ENCODE measurements at places on chromosomes 6 and 20.

- DNase-seq, result no peak
These were observed 84.5 kb upstream of the MCHR2 start for GRCh38 chr6:100078509-100078908.

DNA sequence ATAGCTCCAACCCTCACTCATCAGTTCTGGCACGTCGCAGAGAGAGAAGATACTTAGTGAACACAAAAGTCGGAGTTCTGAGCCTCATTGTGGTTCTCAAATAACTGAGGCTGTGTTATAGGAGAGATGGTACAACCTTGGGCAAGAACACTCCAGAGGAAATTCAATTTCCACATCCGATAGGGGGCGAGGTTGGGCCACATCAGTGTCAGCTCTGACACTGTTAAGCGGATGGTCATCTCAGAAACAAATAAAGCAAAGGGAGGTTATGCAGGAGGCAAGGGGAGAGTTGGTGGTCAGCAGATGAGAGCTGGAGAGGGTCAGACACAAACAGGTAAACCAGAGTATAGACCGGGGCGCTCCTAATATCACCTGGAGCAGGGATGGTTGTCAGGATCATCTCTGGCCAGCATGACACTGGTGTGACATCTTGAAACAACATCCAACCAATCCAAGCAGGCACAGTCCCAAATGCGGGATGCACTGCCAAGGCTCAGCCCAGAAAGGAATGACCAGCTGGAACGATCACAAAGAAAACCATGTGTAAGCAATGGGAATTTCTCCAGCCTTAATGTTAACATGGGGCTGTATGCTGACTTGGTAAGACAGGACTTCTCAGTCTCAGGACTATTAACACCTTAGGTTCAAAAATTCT is 331.8 kb downstream of the HACE1 start:
- DNase-seq, result no peak

DNA sequence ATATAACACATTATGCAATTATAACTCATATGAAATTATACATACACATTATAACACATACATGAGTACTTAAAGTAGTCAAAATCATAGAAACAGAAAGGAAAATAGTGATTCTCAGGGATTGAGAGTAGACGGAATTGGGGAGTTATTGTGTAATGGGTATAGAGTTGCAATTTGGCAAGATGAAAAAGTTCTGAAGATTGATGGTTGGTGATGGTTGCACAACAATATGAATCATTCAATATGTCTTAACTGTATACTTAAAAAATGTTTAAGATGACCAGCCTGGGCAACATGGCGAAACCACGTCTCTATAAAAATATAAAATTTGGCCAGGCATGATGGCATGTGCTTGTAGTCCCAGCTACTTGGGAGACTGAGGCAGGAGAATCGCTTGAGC is 372.7 kb downstream of the CDKAL1 start:
- no peak for DNase-seq

DNA sequence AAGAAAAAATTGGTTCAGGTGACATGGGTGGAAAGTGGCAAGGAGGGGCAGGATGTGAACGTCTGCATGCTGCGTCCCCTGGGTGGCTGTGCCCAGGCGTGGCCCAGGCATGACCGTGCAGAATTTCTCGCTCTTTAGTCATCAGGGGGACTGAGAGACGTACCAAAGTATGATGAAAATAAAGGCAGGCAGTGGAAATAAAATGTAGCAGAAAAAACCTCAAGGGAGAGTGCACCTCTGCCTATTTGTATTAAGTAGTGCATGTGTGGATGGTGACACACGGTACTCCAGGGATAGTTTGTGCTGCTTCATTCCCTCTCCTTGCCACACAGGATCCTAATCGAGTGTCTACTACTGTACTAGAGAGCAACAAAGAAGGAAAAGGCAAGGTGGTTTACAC is 81.1 kb downstream of the ATP9A start:
- DNase-seq, result no peak

DNA sequence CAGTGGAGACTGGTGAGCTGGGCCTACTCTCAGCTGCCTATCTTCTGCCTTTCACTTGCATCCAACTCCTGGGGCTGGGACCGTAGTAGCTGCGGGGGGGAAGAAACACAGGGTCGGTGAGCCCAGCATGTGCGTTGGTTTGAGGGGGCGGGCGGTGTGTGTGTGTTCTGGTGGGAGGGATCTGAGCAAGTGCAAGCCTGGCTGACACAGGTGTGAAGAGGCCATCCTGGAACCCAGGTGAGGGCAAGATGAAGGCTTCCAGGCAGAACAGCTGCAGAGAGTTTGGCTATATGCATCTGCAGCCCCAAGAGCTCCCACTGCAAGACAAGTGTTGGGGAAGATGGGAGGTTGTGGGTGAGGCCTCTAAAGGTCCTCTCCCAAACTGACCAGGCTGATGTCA is 30.6 kb downstream of the MOCS1 start:
- DNase-seq, result no peak

DNA sequence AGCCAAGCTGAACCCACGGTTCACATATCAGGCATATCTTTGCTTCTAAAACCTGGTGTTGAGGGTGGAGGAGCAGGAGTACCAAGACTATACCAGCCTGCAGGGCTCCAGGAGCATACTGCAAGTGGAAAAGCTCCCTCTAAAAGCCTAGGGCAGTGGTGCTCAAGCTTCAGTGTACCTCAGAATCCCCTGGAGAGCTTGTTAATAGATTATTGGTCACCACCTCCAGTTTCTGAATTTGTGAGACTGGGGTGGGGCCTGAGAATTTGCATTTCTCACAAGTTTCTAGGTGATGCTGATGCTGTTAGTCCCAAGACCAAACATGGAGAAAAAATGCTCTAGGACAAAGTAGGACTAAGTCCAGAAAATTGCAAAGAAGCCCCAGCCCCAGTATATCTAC is 65.4 kb downstream of the FILIP1 start:
- no peak for DNase-seq

GRCh38 chr6:146498309-146498708 is 45.3 kb upstream of the RAB32 start:
- no peak for DNase-seq

- no peak for DNase-seq
These were observed 764 bp downstream of the DNTTIP1 start for GRCh38 chr20:45792317-45793118.

- no peak for DNase-seq
These were observed 27.3 kb downstream of the NQO2 start for GRCh38 chr6:3026791-3027626.

- DNase-seq, result no peak
These were observed 59.8 kb downstream of the SOD2 start for GRCh38 chr6:159633196-159633595.

DNA sequence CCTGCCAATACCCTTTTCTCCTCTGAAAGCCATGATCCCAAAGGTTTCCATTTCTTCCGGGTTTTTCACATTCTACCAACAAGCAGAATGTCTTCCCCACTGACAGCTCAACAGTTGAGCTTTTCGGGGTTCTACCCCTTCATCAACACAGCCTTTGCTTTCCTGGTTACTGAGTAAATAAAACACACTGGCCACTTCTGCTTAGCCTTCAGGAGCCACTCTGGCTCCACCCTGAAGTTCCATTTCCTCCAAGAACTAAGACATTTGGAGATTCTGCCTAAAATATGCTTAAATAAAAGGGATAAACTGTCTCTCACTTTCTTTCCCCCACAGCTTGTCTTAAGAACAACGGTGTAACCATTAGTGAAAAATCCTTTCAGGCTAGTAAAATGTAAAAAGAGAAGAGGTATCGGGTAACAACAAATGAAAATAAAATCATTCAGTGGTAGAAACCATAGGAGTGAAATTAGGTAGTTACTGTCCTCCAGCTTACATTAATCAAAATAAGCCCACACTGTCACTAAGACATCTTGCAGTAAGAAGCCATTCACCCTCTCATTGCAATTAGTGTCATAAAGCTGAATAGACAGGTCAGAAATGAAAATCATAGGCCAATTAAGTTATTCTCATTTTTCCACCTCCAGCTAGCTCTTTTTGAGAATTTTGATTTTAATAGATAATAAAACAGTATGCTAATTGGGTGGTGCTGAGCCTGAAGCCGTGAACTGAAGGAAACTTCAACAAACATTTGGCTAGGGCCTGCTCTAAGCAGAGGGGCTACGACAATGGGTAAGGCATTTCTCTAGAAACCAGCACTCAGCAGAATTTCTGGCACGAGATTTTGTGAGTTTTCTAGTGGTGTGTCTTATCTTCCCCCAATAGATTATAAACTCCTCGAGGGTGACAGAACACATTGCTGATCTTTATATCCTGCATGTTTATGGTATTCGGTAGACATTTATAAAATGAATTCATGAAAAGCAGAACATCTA is 194.2 kb downstream of the KHDC1L start:
- DNase-seq, result no peak

DNA sequence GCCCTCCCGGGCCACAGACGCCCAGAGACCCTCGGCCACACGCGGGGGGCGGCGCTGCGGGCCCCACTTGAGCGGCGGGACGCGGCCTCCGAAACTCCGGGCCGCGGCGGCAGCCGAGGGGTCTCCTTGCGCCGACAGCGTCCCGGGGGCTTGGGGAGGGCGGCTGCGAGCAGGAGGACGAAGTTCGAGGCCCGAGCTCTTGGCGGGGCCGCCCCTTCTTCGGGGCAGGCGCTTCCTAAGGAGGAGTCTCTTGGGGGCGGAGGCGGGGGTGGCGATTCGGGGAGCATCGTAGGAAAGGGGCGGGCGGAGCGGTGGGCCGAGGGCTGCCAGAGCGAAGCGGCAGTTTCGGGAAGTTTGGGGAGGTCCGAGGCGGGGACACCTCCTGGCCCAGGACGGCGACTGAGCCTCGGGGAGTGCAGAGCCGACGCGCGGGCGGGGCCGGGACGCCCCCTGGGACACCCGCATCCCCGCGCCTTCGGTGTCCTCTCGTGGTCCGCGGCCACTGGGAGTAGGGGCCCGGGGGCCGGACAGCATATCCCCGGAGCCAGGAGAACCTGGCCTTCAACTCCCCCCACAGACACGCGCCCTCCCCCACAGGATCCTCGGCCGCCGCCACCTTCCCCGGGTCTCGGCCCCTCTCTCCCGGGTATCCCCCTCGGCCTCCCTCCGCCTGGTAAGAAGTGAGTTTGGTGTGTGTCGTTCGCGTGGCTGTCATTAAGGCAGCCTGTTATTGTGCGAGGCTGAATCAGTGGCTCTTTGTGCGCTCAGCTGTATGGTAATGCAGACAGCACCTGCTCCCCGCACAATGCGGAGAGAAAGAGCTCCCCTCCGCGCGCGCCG is 613 bp upstream of the DLL1 start:
- DNase-seq, result no peak

DNA sequence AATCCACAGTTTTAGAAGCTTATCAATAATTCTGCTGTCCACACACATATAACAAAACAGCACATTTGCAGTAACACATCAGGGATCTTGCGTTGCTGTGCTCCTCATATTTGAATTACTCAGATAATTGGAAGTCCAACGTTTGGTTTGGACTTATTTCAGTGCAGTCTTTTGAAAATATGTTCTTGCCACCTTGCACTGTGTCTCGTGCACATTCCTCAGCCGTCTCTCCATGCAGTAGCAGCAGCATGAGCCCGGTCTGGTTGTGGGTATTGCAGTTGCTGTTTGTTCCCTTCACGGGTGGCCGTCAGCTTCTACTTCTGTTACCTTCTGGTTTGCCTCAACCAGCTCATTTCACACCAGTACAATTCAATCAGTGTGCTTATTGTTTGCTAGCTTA is 215.5 kb downstream of the SLC24A3 start:
- peak; percentile 20 for DNase-seq

GRCh38 chr20:1800777-1801176 is 94.4 kb upstream of the SIRPA start:
- DNase-seq, result no peak

DNA sequence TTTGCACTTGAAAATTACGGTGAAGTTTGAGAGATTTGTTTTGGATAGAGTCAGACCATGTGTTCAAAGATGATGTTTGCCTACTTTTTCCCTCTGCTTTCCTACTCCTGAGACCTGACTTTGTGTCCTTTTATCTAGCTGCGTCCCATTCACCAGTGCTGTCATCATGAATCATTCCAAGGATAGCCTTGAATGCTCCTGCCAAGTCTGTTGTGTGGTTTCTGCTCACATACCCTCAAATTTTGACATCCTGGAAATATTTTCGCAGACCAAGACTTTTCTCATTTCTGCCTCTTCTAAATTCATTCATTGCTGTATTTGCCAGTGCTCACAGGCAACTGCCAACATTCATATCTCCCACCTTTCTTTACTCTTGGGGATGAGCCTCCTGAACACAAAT is 175.9 kb upstream of the SCGN start:
- DNase-seq, result no peak

DNA sequence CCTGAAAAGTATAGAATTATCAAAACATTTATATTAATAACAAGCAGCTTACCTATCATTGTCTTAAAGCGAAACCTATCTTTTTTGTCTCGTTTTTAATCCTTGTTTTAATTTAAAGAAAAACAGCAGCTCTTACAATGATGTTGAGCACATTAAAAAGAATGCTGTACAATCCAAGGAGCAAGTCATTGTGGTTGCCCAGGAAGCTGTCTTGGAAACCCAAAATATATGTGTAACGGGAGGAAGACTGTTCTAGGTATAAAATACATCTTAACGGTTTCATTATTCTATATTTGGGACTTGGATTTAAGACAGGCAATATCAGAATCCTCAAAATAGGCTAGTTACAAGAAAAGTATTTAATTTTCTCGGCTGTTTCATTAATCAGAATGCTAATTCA is 21.7 kb downstream of the ZNF133 start:
- no peak for DNase-seq

- DNase-seq, result no peak
These were observed 33.5 kb downstream of the TPBG start for GRCh38 chr6:82396964-82397751.

DNA sequence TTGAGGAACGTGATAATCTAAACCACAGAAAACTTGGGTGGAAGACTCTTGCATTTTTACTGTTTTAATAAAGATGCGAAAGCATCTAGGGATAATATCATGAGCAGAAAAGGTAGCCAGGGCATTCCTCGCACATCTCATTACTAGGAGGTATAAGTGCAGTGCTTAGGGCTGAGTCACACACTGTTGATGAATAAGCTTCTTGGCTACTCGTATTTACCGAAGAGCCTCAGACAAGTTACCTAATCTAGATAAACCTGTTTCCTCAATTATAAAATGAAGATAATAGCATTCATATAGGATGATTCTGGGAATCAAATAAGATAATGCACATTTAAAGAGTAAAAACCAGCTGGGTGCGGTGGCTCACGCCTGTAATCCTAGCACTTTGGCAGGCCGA is 780 bp upstream of the KIAA0319 start:
- DNase-seq, result no peak

DNA sequence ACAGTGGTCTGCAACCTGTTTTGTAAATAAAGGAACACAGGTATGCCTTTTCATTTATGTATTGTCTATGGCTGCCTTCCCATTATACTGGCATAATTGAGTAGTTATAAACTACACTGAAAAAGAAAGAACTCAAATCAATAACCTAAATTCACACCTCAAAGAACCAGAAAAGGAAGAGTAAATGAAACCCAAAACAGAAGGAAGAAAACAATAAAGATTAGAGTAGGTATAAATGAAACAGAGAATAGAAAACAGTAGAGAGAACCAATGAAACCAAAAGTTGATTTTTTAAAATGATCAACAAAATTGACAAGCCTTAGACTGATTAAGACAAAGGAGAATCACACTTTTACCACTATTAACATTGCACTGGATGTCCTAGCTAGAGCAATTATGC is 34.7 kb downstream of the FAM184A start:
- DNase-seq, result no peak

Measured in vagina (tissue), 2 donors.